Pulmonary artery endothelial cell (primary cell): ENCODE measurements at places on chromosomes 1 and 21.

DNA sequence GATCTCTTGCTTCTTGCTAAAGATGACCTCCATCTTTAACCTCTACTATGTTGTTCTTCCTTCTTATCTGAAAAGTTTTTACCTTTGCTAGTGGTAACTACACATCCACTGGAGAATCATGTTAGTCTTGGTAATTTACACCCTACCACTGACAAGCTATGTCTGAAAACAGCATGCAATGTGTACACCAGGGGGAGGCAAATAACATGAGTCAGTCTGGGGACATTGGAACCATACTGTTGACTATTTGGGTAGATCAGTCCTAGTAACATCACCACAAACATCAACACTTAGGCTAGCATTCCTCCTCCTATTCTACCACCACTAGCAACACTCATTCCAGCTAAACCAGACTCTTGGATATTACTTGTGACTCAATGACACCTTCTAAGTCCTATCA lies 549.0 kb downstream of the KCNT2 start:
- DNase-seq = no peak

DNA sequence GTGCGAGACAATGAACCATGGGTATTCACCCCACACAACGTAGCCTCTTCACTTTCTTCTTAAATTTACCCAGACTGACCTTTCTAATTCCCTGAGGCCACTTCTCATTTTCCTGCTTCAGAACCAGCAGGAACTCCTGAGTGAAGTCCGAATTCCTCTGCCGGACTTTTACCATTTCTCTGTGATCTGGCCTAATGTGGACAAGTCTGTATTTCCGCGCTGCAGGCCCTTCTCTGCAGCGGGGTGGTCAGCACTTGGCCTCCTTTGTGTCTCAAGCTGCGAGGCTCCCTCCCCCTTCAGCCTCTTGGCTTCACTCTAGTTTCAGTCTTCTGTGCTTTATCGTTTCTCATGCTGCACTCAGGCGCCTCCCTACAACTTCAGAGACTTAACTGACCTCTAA lies 9.4 kb upstream of the CTBS start:
- no peak for DNase-seq

GRCh38 chr1:5845376-5845775 lies 146.8 kb downstream of the NPHP4 start:
- DNase-seq = no peak

DNA sequence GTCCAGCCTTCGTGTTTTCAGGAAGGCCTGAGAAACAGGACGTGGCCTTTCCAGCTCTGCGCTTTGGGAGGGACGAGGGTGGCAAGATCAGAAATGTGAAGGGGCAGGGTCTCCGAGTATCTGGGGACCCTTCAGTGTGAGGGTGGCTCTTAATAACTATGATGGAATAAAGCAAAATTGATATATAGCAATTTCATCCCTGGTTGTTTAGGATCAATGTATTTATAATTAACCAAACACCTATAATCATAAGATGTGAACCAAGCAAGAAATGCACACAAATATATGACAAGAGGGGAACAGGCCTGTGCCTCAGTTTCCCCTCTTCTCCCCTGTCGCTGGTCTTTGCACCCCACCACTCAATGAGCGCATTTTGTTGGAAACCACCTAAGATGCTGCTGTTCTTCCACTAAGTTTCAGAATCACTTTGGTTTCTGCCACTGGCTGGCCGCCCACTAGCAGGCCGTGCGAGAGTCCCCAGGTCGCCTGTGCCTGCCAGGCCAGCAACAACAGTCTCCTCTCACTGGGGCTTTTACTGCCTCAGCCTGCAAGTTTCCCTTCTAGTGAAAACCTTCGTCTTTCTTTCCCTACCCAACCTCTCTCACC lies 36.6 kb downstream of the UBASH3A start:
- DNase-seq = no peak

GRCh38 chr1:168081373-168082007 lies 55.2 kb downstream of the GPR161 start:
- peak; percentile 22 for DNase-seq

DNA sequence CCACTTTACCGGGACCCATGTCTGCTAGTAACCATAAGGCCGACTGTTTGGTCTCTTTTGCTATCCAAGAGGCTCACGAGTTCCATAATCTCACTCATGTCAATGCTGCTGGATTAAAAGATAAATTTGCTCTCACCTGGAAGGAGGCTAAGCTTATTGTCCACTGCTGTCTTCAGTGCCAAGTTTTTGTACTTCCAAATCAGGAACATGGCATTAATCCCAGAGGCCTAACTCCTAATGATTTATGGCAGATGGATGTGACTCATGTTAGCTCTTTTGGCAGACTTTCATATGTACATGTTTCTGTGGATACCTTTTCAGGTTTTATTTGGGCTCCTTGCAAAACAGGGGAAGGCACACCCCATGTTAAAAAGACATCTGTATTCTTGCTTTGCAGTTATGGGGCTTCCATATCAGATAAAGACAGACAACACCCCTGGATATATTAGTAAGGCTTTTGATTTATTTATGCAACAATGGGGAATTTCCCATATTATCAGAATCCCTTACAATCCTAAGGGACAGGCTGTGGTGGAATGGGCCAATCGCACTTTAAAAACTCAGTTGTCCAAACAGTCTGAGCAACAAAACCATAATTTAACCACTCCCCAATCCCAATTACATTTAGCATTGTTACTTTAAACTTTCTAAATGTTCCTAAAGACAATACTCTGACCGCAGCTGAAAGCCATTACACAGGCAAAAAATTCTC lies 162.7 kb downstream of the IER5 start:
- DNase-seq = peak; percentile 44

DNA sequence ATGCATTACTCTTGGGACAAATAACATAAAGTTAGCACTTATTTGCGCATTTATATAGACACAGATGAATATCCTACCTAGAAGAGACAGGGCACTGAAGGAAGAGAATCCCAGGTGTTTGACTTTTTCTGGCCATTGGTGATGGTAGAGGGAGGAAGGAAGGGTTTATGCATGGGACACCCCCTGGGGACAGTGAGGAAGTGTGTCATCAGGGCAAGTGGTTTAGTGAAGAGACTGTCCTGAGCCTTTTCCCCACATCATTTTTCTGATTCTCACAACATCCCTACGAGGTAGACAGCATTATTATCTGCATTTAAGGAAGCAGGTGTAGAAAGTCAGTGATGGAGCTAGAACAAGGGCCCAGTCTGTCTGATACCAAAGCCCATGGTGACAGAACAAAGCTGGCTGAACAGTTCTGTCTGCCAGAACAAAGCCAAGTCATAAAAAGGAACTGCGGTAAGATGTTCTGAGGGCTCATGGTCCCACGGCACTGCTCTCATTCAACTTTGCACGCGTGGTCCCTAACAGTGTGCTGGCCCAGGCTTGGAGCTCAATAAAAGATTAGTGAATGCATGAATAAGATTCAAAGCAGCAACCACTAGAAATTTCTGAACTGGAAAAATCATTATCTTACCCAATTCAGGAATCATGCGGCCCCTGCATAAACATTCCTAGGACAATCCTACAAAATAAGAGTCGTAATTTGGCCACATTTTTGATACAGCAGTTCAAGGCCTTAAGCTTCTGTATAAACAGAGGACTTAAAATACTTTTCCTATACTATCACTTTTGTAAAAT lies 12.2 kb upstream of the CDC42BPA start:
- no peak for DNase-seq

DNA sequence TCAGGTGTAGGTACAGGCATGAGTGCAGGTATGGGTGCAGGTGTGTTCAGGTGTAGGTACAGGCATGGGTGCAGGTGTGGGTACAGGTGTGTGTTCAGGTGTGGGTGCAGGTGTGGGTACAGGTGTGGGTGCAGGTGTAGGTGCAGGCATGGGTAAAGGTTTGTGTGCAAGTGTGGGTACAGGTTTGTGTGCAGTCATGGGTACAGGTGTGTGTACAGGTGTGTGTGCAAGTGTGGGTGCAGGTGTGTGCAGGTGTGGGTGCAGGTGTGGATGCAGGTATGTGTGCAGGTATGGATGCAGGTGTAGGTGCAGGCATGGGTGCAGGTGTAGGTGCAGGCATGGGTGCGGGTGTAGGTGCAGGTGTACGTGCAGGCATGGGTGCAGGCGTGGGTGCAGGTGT lies 79.4 kb upstream of the ACTL8 start:
- no peak for DNase-seq

DNA sequence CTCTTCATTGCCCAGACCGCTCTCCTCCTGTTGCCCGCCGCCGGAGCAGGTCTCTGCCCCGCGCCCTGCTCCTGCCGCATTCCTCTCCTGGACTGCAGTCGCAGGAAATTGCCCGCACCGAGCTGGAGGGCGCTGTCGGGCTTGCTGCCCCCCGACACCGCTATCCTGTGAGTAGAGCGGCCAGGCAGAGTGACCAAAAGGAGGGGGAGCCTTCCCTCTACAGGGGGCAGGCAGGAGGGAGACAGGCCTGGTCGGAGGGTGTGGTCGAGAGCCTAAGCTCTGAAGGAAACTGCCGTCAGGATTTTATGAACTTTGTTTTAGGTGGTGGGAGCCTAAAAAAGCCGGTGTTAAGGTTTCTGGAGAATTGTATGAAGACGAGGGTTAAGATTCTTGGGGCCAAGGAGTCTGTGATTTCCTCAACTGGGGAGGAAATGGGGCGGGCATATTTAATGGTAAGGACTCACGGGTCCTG lies 517 bp downstream of the LRIG2 start:
- peak; percentile 15 for DNase-seq

DNA sequence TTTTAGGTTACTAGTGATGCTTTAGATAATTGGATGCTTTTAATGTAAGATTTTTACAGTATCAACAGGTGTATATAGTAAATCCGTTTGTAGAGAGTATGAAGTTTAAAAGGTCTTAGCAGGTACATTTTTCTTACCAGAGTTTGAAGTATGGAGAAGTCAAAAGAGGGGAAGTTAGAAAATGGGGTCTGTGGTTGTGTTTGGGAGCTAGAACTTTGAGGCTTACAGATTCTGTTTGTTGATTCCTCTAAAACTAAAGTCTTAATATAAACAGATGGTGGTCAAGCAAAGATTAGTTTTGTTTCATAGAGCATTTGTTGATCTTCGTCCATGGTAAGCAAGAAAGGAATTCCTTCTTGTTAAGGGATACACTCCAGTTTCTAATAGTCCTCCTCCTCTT lies 35.8 kb downstream of the CDC42 start:
- DNase-seq = no peak

DNA sequence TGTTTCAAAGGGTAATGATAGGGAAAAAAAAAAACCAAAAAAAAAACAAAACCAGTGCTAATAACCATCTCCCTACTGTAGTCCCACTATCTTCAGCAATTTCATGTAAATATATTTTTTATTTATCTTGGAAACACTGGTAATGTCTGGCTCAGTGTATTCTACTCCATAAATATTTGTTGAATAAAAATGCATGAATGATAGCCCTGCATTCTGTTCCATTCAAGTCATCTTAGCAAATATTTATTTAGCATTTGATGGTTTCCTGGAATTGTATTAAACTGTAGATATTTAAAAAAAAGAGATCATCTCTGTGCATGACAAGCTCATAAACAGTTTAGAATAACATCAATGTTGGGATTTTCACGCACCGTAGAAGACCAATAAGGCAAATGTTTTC lies 24.2 kb downstream of the IL23R start:
- no peak for DNase-seq

GRCh38 chr1:162823771-162824525 lies 33.4 kb downstream of the HSD17B7 start:
- no peak for DNase-seq

- no peak for DNase-seq
These were observed 637 bp downstream of the LYPLA2 start for GRCh38 chr1:23791516-23792047.

DNA sequence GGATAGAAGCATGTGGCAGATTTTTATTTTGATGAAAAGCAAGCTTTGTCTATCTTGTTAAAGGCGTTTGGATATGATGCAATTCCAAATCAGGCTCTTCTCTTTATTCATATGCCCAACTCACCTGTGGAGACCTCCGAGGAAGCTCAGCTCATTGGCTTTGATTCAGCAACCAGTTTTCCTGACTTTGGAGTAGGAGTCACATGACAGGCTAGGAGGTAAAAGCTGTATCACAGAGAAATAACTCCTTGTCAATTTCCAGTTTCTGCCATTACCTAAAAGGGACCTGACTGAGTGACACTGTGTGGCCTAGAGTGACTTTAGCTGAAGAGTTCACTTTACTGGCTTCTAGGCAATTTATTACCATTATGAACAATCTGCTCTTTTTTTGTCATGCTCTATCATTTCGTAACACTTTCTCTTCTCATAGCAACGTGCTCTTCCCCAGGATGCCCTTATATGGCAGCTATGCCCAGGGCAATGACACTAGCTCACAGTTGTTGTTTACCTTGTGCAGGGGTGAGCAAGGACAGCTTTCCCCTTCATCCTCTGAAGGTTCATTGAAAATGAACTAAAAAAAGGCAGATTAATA lies 107.2 kb downstream of the KCNK1 start:
- no peak for DNase-seq

DNA sequence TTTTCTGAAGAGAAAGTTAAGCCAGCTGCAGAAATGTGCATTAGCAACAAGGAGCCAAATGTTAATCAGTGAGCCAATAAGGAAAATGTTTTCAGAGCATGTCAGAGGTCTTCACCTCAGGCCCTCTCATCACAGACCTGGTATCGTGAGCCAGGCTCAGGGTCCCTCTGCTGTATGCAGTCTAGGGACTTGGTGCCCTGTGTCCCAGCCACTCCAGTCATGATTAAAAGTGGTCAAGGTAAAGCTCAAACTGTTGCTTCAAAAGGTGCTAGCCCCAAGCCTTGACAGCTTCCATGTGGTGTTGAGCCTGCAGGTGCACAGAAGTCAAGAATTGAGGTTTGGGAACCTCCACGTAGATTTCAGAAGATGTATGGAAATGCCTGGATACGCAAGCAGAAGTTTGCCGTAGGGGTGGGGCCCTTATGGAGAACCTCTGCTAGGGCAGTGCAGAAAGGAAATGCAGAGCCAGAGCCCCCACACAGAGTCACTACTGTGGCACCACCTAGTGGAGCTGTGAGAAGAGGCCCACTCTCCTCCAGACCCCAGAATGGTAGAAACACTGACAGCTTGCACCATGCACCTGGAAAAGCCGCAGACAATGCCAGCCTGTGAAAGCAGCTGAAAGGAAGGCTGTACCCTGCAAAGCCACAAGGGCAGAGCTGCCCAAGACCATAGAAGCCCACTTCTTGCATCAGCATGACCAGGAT lies 1128.7 kb downstream of the AMY1C start:
- DNase-seq = no peak

- DNase-seq = no peak
These were observed 114.8 kb downstream of the CNIH3 start for GRCh38 chr1:224730965-224731364.

- DNase-seq = no peak
These were observed 150.8 kb downstream of the ETS2 start for GRCh38 chr21:38956521-38956855.
